ENCODE measurements at places on chromosomes 6 and 20.

DNA sequence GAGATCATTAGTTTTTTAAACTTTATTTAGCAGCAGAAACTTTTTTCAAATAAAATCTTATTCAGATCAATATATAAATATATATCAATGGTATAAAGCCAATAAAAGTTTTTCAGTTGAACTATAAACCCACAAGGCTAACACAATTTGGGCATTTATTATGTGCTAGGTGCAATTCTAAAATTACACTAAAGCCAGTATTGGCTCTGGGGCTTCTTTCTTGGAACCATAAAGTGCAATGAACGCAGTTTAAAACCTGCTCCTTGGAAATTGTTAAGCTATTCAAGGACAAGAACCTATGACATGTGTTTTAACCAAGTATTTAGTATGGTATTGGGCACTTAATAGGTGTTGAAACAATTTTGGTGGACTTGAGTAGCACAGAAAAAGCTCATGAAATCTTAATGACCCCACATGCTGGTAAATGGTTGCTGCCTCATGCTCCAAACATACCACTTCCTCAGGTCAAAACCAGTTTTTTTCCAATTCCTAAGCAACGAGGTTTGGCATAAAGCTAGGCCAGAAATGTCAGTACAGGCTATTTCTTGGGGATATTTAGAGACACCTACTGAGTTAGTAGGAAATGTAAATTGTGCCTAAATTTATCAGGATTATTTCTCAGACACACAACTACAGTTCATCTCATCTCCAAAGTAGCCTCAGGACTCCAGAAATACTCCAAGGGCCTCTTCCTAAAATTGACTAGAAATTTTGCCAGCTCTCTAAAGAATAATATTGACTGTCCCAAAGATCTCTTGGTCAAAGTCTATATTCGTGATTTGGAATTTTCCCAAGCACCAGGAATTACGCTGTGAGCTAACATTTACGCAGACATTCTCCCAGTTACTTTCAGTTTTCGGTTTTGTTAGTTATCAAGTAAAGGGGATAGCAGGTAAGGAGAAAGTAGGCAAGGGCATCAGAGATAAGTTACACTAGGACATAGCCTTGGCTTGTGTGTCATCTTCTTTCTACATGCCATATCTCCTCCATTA, 90.9 kb upstream of the LGSN start:
- DNase-seq, result no peak

- no peak for DNase-seq
Measured at GRCh38 chr6:108610270-108610839, 49.6 kb downstream of the FOXO3 start.

DNA sequence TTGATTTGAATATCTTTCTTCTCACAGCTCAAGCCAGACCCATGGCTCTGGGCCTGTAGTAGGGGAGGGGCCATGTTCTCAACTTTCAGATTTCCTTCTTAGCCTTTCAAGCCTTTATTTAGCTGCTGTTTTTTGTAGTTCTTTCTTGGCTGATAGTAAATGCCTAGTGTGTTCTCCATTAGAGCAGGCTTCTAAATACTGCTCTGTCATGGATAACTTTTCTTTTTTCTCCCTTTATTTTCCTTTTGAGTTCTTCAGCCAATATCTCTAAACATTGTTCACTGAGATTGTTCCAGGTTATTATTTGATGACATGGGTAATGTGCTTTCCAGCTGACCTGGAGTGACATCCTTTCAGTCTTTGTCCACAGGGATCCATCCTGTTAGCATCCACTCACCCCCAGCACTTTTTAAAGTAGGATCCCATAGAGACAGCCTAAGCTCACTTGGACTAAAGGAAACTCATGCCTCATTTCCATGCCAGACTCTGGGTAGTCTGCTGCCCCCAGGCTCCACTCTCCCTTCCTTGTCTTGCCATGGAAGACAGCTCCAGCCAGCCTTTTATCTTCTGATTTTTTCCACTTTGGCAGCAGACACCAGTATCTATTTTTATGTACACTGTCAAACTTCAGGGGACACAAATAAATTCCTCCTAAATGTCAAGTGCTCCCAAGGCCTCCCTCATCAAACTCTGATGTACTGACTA, 645.6 kb downstream of the RNF144B start:
- DNase-seq, result no peak

DNA sequence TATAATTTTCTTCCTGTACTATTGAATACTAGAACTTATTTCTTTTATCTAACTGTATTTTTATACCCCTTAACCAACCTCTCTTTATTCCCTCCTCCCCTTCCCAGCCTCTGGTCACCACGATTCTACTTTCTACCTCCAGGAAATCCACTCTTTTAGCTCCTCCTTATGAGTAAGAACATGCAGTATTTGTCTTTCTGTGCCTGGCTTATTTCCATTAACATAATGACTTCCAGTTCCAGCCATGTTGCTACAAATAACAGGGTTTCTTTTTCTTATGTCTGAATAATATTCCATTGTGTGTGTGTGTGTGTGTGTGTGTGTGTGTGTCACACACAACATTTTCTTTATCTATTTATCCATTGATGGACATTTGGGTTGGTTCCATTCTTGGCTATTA, 152.3 kb upstream of the OLIG3 start:
- no peak for DNase-seq

GRCh38 chr20:33351696-33352095, 49.6 kb downstream of the CDK5RAP1 start:
- no peak for DNase-seq

Data from activated T-cell treated with anti-CD3 and anti-CD28 coated beads for 48 hours (primary cell).